Activated T-helper 17 cell treated with anti-CD3 and anti-CD28 coated beads, Interleukin-2, amount 50 U/mL, for 72 hours (primary cell): ENCODE measurements at places on chromosomes 6 and 20.

GRCh38 chr20:35320396-35321126, 28.3 kb upstream of the FAM83C start:
- no peak for ATAC-seq

DNA sequence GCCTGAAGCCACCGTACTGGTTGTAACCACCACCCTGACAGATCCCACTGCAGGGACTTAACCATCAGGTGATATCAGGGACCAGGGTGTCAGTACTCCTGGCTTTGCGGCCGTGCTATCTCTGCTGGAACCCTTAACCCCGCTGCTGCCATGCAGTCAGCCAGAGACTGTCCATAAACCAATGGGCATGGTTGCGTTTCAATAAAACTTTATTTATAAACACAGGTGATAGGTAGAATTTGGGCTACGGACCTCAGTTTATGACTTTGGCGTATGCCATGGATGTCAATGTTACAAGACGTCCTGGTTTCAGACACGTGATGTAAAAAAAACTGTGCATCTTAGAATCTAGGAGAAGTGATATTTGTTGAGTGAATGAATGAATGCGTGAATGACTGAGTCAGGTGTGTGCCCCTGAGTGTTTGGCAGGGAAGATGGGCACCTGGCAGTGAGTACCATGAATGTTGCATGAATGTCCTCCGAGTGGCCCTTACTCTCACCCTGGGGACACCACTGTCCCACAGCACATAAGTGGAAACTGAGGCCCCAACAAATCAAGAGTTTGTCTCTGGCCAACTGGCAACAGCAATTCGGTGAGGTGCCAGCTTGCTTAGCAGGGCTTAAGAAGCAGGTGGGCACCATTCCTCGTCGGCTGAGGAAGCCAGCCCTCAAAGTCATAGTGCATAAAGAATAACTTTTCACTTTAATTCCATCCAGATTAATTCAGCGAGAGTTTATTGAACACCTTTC, 64.0 kb upstream of the APCDD1L start:
- ATAC-seq, result no peak

DNA sequence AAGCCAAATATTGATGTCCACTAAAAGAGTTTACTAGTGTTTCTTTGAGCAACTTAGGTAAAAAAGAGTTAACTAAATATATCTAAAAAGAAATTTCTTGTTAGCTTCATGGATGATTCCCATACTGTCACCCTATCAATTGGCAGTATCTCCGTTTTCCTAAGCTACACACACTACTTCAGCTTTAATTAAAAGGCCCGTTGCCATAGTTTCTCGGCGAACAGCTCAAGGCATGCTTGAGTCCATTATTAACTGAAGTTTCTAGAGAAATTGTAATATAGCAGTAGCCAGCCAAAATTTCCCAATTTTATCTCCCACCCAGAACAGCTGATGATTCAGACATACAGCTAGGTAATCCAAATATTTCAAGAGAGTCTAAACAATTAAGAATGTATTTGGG, 20.0 kb upstream of the BEND6 start:
- no peak for ATAC-seq

DNA sequence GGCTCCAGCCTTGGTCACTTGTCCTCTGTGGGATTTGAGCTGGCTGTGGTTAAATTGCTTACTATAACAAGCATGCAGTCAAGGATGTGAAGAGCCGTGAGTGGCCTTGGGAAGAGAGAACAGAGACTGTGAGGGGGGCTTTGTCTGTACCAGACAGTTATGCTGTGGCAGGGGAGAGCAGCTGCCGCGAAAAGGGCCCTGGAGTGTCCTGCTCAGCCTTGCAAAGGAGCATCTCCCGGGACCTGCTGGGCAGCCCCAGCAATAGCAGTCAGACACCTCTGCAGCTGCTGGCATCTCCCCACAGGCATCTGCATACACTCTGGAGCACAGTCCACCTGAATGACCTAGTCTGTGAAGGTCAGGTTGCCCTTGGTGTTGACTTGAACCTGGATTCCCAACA, 6.3 kb downstream of the EBF4 start:
- no peak for ATAC-seq

DNA sequence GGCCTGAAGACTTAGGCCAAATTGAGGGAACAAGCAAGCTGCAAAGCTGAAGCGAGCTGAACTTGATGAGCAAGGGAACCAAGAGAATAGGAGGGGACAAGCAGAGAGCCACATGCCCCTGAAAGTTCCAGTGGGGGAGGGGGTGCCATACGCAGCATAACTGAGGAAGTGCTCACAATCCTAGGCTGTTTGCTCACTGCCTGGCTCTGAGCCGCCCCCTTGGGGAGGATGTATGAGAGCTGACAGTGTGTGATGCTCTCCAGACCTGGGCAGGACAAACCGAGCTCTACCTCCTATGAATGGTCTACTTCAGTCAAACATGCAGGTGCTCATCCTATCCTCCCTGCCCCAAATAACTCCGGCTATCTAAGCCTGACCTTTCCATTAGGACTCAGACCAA, 52.1 kb downstream of the FAXC start:
- no peak for ATAC-seq

DNA sequence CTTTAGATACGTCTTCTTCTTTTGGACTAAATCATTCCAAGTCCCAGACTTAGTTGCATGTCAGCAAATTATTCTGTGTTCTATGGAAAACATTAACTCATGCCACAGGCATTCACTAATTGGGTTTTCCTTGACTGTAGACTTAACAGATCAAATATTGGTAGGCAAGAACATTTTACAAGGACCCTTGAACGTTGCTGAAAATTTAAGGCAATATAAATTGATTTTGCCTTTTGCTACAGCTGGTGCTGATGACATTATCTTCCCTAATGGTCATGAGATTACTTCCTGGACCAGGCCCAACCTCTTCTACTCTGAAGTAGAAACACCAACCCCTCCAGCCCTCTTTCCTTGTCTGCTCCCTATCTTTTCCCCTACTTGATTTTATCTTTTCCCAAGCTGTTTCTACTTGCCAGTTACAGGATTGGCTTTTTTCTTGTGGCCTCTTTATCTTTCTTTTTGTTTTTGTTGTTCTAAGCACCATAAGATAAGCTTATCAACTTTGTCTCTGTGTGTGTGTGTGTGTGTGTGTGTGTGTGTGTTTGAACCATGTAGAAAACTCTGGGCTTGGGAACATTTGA, 514.0 kb upstream of the SOX4 start:
- ATAC-seq, result no peak

GRCh38 chr20:31666258-31667042, 28.7 kb downstream of the COX4I2 start:
- no peak for ATAC-seq

- ATAC-seq, result peak; percentile 79
Observed at GRCh38 chr20:44204156-44204831, 6.3 kb downstream of the OSER1 start.

DNA sequence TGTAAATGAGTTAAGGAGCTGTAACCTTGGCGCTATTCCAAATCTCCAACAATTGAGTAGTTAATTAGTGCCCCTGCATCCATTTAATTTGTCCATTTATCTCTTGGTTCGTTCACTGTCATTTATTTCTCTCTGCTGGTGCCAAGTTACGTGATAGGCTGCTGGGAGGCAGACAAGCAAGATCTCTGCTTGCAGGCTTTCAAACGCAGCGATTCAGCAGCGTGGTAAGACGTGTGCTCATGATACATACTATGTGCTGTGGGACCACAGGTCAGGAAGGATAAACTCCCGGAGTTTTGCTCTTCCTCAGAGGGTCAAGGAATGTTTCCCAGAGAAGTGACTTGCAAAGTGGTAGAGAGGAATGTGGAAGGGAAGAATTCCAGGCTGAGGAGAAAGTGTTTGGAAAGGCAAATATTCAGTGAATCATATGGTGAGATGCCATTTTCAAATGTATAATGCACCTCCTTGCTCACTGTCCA, 46.4 kb downstream of the UTRN start:
- no peak for ATAC-seq

DNA sequence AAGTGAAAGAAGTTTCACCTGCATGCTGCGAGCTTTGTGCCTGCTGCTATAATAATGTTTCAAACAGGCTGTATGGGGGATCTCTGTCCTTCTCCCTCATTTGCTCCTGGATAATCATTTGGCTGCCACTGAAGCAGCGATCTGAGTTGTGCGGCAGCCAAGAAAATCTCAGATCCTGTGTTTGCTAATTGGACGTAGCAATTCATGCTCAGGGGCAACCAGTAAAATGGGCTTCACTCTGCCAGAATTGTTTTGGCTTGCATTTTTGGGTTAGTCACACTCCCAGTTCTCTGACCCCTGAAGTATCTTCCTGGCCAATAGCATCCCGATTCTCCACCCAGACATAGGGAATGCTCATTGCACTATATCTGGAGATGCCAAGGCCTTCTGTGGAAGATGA, 13.7 kb upstream of the STXBP5 start:
- ATAC-seq, result no peak

GRCh38 chr6:139448051-139448649, 73.7 kb upstream of the CITED2 start:
- no peak for ATAC-seq

DNA sequence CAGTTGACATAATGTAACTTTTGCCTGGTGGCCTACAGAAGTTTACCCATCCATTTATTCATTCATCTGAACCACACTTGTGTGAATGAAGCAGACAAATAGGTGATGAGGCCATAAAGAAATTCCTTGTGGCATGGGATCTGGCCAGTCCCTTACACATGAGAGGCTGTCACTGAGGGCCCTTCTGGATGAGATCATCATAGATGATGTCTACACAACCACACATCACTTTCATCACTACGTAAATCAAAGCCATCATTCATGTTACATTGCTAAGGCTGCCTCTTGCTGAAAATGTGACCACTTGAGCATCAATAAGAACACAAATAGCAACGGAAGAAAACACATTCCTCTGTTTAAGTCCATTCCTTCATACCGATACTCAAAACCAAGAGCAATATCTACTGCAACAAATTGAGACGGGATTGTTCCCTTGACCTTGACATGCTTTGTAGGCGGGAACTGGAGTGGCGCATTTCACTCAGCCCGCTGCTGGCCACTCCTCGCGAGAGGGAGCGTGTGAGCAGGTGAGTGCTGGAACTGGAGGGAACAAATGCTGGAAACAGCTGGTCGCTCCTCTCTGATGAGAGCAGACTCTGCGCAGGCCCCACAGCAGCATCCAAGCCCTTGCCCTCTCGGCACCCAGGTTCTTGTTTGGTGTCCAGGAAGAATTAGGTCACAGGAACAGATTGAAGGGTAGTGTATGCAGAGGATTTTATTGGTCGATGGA, 49.3 kb downstream of the FAM50B start:
- ATAC-seq, result no peak

DNA sequence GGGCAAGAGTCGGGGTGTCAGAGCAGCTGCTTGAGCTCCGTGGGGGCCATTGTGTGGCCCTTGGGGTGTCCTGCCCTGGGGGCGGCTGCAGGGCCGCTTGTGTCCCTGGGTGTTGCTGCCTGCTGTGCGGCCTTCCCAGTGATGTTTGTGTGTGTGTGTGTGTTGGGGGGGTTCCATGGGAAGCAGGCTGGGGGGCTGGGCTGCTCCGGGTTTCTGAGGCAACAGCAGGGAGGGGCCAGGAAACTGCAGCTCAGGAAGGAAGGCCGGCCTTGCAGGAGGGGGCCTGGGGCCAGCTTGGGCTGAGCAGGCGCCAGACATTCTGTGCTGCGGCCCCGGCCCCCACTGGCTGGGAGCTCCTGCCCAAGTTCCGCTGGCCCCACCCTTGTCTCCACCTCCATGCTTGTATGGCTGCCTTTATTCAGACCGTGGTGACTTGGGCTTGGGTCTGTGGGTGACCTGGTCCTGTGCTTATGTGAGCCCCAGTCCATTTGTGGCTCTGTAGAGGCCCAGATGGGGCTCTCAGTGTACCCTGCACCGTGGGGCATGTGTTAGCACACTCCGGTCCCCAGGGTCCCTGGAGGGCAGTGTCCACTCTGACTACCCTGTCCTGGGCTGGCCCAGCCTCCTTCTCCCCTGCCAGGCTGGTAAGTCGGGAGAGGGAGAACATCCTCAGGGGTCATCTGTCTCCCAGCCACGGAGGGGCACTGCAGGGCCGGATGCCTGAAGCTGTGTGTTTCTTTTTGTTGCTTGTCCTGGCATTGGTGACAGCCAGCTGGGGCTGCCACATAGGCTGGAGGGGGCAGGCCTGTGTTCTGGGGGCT, 4.6 kb upstream of the SOX18 start:
- no peak for ATAC-seq

GRCh38 chr6:104843229-104843628, 16.5 kb downstream of the HACE1 start:
- ATAC-seq, result no peak

- no peak for ATAC-seq
Observed at GRCh38 chr6:41652866-41653652, 14.8 kb downstream of the MDFI start.

DNA sequence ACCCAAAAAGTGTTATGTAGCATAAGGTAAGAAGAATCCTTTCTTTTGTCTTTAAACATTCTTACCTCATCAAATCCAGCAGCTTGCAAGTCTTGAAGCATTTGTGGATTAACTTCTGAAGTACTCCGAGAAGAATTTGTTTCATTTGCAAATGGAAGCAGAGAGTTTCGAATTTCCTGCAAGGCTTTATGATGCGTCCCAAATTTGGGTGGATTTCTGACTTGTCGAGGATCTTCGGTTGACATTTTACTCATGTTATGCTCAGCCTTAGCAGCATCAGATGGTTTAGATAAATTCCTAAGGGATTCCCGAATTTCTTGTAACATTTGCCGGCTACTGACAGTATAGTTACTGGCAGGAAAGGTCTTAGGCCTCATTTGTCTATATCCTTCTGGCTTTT, 16.2 kb downstream of the LATS1 start:
- ATAC-seq, result no peak

- no peak for ATAC-seq
Observed at GRCh38 chr20:53016534-53017042, 44.4 kb downstream of the TSHZ2 start.

- no peak for ATAC-seq
Observed at GRCh38 chr6:48183178-48183577, 72.2 kb upstream of the PTCHD4 start.

- peak; percentile 32 for ATAC-seq
Observed at GRCh38 chr20:50663095-50663821, 28.1 kb downstream of the RIPOR3 start.

DNA sequence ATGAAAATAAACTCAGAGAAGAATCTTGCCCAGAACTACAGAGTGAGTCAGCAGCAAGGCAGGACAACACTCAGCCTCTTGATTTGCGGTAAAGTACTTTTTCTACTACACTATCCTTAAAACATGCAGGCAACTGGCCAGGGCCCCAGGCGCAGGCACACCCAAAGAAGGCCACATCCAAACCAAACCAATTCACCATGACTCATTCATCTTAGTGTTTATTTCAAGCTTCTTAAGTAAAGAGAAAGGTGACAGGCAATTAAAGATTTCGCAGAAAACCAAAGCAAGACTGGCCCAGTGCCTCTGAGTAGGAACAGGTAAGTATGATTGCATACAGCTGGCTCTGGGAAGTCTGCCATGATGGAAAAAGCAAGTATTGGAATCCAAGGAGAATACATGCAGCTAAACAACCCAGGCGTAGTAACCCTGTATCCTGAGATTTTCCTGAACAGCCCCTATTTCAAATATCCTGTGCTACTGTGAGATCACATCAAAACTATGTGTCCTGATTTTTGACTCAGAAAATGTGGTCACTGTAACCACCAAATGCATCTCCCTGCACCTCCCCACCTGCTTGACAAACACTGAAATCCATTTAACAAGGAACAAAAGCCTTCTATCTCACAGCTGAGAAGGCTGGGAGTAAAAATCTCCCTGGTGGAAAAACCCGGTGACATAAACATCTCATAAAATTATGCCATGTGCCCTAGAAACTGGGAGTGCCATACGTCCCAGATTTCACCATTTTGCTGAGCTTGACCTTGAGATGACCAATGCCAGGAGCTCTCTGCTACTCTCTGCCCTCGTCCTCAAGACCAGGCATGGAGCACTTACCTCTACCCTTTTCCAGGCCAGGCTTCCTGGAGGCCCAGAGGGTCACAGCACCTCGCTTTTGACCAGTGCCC, 12.4 kb downstream of the WFDC3 start:
- ATAC-seq, result peak; percentile 66

GRCh38 chr6:144737998-144738397, 452.9 kb downstream of the UTRN start:
- no peak for ATAC-seq
